Stimulated activated CD8-positive, alpha-beta memory T cell treated with anti-CD3 and anti-CD28 coated beads, Interleukin-4, amount 100 ng/mL, for 1 hour (primary cell): ENCODE measurements at places on chromosomes 1 and 21.
A peak's percentile ranks its signal among the peaks of the same experiment; 100 is the strongest.

DNA sequence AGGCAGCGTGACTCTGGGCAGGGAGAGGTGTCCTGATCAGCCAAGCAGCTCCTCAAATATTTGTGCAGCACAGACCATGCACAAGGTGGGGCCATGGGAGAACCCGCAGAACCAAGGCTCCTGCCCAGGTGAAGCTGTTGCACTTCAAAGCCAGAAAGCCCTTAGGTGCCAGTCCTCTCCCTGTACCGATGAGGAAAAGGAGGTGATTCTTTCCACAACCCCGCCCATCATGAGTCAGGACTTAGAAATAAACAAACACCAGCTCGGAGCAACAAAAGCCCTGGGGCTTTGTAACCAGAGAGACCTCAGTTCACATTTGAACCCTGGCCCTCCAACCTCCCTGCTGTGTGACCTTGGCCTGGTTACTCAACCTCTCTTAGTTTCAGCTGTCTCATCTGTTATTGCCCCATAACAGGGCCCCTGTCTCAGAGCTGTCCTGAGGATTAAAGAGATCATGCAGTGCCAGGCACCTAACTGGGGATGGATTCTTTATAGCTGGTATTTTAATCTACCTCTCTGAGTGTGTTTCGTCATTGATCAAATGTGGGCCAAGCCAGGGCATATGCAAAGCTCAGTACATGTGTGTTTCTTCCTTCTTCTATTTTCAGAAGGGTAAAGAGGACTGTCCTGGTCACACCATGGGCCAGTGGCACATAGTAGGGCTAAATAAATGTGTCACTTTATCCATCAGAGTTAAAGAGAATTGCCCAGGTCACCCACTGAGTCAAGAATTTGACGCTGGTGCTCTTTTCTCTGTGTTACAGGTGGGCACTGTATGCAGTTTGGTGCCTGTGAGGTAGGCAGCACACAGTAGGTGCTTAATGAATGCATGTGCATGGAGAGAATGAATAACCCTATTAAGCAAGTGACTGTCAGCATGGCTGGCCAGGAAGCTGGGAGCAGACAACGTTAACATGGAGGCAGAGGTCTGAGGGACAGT, 1.4 kb downstream of the LDLRAD1 start:
- DNase-seq: no peak

GRCh38 chr1:155272466-155273342, 600 bp downstream of the CLK2 start:
- peak; percentile 25 for DNase-seq

- DNase-seq: no peak
Measured at GRCh38 chr1:2251786-2252185, 23.7 kb downstream of the SKI start.

DNA sequence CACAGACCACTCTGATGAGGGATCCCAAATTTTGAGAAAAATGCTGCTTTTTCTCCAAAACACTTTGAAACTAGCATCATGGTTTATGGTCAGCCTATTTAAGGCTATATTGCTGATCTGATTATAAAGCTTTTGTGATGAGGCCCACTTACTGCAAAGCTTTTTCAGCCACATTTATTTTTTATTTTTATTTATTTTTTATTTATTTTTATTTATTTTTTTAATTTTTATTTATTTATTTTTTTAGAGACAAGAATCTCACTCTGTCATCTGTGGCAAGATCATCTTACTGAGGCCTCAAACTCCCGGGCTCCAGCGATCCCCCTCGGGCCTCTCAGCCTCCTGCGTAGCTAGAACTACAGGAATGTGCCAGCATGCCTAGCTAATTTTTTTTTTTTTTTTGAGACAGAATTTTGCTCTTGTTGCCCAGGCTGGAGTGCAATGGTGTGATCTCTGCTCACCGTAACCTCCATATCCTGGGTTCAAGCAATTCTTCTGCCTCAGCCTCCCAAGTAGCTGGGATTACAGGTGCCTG, 5.2 kb upstream of the BCAS2 start:
- no peak for DNase-seq

GRCh38 chr1:61442544-61442943, 282.4 kb downstream of the TM2D1 start:
- no peak for DNase-seq

DNA sequence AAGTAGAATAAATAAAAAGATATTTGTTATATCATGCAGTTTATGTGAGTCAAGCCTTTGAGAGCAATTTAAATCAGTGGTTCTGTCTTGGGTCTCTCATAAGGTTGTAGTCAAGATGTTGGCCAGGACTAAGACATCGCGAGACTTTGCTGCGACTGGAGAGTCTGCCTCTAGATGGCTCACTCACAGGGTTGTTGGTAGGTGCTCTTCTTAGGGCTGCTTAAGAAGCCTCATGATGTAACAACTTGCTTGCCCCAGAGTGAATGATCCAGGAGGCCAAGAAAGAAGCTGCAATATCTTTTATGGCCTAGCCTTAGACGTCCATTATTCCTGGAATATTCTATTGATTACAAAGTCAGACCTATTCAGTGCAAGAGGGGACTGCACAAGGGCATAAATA, 73.1 kb upstream of the CACHD1 start:
- DNase-seq: no peak

GRCh38 chr1:225774281-225775147, 3.1 kb upstream of the SRP9 start:
- DNase-seq: no peak

DNA sequence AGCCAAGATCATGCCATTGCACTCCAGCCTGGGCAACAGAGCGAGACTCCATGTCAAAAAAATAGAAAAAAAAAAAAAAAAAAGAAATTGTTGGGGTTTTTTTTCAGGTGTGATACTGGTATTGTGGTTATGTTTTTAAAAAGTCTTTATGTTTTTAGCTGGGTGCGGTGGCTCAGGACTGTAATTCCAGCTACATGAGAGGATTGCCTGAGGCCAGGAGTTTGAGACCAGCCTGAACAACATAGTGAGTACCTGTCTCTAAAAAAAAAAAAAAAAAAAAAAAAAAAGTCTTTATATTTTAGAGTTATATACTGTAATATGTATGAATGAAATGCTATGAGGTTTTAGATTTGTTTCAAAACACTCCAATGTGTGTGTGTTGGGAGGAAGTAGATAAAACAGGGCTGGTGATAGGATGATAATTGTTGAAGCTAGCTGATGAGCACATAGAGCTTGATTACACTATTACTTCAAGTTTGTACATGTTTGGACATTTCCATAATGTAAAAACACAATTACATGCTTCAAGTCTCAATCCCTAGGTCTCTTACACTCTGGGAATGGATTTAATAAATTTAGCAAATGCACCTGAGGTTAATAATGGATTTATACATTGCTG, 30.2 kb upstream of the ATP5PO start:
- DNase-seq: no peak

GRCh38 chr21:25960402-25960801, 210.2 kb downstream of the APP start:
- no peak for DNase-seq

DNA sequence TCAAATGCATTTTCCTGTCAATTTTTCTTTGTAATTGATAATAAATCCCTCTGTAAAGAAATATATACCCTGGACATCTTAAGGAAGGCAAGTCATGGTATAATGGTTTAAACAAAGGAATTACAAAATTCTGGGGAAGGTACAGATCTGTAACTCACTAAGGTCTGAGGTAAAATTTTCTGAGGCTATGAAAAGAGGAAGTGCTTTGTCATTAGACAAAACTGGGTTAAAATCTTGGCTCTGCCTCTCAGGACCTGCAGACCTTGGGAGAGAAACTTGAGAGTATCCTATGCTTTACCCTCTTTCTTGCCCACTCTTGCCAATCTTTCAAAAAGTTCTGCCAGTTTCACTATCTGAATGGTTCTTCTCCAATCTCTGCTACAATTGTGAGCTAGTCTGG, 26.8 kb upstream of the BEND5 start:
- no peak for DNase-seq

- no peak for DNase-seq
Measured at GRCh38 chr1:16199157-16199501, 13.3 kb downstream of the ARHGEF19 start.

DNA sequence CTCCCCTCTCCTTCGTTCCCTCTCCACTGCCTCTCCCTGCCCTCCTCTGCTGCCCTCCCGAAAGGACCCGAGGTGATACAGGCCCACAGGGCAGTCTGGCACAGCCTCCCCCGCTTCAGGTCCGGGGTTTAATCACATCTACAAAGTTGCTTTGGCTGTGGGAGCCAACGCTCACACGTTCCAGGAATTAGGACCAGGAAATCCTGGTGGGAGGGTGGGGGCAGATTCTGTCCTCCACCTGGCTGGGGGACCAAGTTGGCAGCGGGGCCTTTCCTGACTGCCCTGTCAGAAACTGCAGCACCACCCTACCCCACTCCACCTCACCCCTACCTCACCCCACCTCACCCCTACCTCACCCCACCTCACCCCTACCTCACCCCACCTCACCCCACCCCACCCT, 95.1 kb downstream of the WDR4 start:
- DNase-seq: no peak

GRCh38 chr1:151537112-151537511, 3.0 kb upstream of the TUFT1 start:
- DNase-seq: no peak

DNA sequence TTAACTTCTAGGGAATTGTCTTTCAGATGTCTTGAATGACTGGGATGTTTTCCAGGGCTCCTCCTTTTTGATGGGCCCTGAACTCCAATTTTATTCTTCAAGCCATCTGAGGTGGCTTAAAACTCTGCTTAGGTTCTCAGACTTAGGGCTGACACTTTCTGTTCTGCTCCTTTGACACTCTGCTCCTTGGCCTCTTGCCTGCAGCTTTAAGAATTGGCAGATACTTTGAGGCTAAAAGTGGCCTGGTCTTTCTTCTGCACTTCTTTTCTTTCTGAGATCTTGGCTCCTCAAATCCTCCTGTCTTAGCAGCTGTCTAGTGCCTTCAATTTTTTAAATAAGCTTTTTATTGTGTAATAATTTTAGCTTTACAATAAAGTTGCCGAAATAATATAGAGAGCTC, 294.6 kb downstream of the RPS6KC1 start:
- no peak for DNase-seq

- DNase-seq: no peak
Measured at GRCh38 chr1:31315902-31316301, 19.1 kb downstream of the ZCCHC17 start.

- no peak for DNase-seq
Measured at GRCh38 chr1:147902253-147902845, at the start of gene GJA8. Gene GJA8, plus strand, starts transcription at chr1:147902795. Its CDS starts 5,161 bp downstream, at chr1:147907956.

GRCh38 chr1:36304970-36305914, 926 bp upstream of the SH3D21 start:
- DNase-seq: no peak

DNA sequence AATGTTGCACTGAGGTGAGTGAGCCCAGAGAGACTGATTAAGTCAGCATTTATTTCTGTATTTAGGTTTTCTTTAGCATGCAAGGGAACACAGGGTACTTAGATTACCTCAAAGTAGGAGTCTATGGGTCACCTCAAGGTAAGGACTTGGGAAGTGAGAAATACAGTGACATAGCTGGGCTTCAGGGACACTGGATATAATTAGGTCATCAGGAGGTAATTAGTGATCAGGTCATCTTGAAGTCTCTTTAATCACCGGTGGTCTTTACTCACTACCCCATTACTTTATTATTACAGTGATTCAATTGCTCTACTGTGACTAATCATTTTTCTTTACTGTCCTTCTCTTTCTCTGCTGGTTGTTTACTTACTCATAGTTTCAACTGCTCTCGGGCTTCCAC, 59.9 kb upstream of the KCNK1 start:
- no peak for DNase-seq

- no peak for DNase-seq
Measured at GRCh38 chr1:84450910-84451309, 28.2 kb upstream of the RPF1 start.

GRCh38 chr1:53366901-53367502, 39.1 kb upstream of the LRP8 start:
- no peak for DNase-seq

GRCh38 chr1:226337276-226337875, 28.4 kb upstream of the LIN9 start:
- DNase-seq: no peak

- DNase-seq: no peak
Measured at GRCh38 chr1:66359269-66359668, 174.7 kb upstream of the SGIP1 start.

GRCh38 chr1:111202707-111203623, 2.5 kb upstream of the DENND2D start:
- DNase-seq: no peak
